ENCODE measurements at places on chromosomes 11 and 22.

- H3K36me3 ChIP-seq, result peaks cover 4% of the 10 kb centered on the region
- H3K27me3 ChIP-seq, result no peaks in the 10 kb centered on the region
- H3K4me1 ChIP-seq, result peaks cover 16% of the 10 kb centered on the region
- no peak overlapping the region for H3K4me3 ChIP-seq
Observed at GRCh38 chr11:36039471-36039870, 95.6 kb downstream of the LDLRAD3 start.

- H3K4me3 ChIP-seq, result no peak overlapping the region
- no peaks in the 10 kb centered on the region for H3K36me3 ChIP-seq
- H3K27me3 ChIP-seq, result peaks cover 91% of the 10 kb centered on the region
- no peak for DNase-seq
- no peak overlapping the region for H3K27ac ChIP-seq
- no peaks in the 10 kb centered on the region for H3K4me1 ChIP-seq
Observed at GRCh38 chr11:32448232-32448631, 12.9 kb upstream of the WT1 start.

- no peaks in the 10 kb centered on the region for H3K36me3 ChIP-seq
- peak overlapping the region; percentile 93 for H3K27ac ChIP-seq
- no peaks in the 10 kb centered on the region for H3K27me3 ChIP-seq
- peaks cover 42% of the 10 kb centered on the region for H3K4me1 ChIP-seq
- DNase-seq, result no peak
Observed at GRCh38 chr22:35958334-35958733, 70.3 kb downstream of the RBFOX2 start.

GRCh38 chr22:46196278-46196677, 46.0 kb downstream of the PPARA start:
- H3K27me3 ChIP-seq, result no peaks in the 10 kb centered on the region
- DNase-seq, result peak; percentile 15
- H3K36me3 ChIP-seq, result no peaks in the 10 kb centered on the region
- peaks cover 8% of the 10 kb centered on the region for H3K4me1 ChIP-seq

- H3K27ac ChIP-seq, result no peak overlapping the region
- no peaks in the 10 kb centered on the region for H3K27me3 ChIP-seq
- H3K4me3 ChIP-seq, result peak overlapping the region; percentile 69
- no peaks in the 10 kb centered on the region for H3K4me1 ChIP-seq
- H3K36me3 ChIP-seq, result no peaks in the 10 kb centered on the region
Observed at GRCh38 chr11:124740277-124740882, 638 bp downstream of the NRGN start.

DNA sequence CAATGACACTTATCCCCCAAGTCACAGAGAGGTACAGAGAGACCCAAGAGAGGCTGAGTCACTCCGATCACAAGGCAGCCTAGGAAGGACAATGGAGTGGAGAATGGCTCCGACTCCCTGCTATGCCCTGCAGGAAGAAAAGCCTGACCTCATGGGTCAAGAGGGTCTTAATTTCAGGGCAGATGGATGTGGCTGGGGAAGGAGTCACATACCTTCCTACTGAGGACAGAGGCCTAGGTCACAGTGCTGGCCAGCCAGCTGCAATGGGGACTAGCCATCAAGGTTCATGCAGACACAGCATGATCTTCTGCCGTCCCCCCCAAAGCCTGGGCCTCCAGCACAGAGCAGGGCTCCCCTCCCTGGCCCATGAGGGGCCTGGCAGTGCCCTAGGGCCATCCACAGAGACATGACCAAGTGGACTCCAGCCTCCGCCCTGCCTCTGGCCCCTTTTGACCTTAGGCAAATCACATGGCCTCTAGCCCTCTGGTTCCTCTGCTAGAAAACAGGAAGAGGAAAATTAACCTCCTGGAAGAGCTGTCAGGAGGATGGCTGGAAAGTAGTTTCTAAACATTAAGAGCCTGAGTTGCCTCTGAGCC, 1.8 kb downstream of the ARRB1 start:
- H3K4me1 ChIP-seq, result peaks cover 59% of the 10 kb centered on the region
- no peak overlapping the region for H3K4me3 ChIP-seq
- no peaks in the 10 kb centered on the region for H3K27me3 ChIP-seq
- peak overlapping the region; percentile 36 for H3K27ac ChIP-seq
- no peaks in the 10 kb centered on the region for H3K36me3 ChIP-seq

DNA sequence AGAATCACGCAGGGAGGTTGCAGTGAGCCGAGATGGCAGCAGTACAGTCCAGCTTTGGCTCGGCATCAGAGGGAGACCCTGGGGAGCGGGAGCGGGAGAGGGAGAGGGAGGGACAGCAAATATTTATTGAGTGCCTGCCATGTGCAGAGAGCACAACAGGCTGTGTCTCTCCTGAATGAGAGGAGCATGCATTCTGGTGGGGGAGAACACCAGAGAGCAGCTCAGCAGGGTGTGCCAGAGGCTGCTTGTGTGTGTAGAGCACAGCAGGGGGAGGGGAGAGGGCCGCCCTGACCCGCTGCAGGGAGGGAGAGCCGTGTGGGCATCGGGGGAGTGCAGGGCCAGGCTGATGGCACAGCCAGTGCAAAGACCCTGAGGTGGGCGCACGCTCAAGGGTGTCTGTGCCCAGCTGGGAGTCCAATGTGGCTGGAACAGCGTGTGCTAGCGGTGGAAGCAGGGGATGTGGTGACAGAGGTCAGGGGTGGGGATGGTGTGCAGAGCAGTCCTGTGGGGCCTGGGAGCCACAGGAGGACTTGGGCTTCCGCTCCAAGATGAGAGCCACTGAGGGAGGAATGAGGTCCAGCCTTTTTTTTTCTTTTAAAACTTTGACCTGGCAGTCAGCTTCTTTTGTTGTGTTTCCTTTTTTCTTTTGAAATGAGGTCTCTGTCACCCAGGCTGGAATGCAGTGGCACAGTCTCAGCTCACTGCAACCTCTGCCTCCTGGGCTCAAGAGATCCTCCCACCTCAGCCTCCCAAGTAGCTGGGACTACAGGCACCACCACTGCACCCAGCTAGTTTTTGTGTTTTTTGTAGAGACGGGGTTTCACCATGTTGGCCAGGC, 12.0 kb downstream of the PPIL2 start:
- H3K27me3 ChIP-seq, result no peaks in the 10 kb centered on the region
- no peak for DNase-seq
- H3K4me3 ChIP-seq, result no peak overlapping the region
- peaks cover 35% of the 10 kb centered on the region for H3K36me3 ChIP-seq
- H3K4me1 ChIP-seq, result no peaks in the 10 kb centered on the region

DNA sequence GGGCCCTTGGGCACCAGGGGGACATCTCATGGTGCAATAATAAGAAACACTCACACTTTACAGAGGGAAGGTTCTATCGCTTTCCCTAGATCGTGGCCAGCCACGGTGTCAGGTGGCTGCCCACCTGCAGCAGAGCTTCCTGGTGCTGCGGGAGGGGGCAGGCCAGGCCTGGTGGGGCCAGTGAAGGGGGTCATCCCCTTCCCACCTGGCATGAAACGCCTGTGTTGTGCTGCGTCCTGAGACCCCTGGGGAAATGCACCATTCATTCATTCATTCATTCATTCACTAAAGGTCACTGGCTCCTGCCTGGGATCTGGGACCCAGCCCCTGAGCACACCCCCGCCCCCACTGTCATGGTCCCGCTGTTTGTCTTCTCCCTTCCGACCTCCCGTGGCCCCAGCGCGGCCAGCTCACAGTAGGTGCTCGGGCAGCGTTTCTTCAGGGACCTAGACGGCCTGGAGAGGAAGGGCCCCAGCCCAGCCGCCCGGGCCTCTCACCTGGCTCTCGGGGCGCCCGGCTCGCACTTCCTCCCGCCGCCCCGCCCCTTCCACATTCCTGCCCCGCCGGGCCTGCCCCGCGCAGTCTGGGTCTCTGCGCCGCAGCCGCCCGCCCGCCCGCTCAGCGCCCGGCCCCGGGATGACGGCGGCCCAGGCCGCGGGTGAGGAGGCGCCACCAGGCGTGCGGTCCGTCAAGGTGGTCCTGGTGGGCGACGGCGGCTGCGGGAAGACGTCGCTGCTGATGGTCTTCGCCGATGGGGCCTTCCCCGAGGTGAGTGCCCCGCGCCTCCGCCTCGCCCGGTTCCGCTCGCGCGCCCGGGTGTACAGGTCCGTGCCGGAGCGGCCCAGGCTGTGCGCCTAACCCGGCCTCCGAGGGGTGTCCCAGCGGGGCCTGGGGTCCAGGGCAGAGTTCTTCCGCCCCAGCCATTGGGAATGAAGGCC, at the start of gene RHOD:
Gene RHOD, plus strand, starts transcription at position 581 of the 938 bp plus-strand sequence. Its CDS starts 56 bp downstream, at position 637.
- peaks cover 12% of the 10 kb centered on the region for H3K4me1 ChIP-seq
- H3K27ac ChIP-seq, result no peak within 1 kb of the TSS
- no peaks in the 10 kb centered on the region for H3K27me3 ChIP-seq
- DNase-seq, result no peak
- H3K4me3 ChIP-seq, result no peak within 1 kb of the TSS
- H3K36me3 ChIP-seq, result no peaks in the 10 kb centered on the region

GRCh38 chr11:5666402-5666793, 18.5 kb downstream of the TRIM5 start:
- no peak for DNase-seq
- H3K27ac ChIP-seq, result no peak overlapping the region
- H3K4me3 ChIP-seq, result no peak overlapping the region
- H3K36me3 ChIP-seq, result peaks cover 65% of the 10 kb centered on the region

GRCh38 chr11:101786916-101787315, 127.9 kb upstream of the CEP126 start:
- no peaks in the 10 kb centered on the region for H3K36me3 ChIP-seq
- no peaks in the 10 kb centered on the region for H3K27me3 ChIP-seq
- H3K27ac ChIP-seq, result no peak overlapping the region
- H3K4me1 ChIP-seq, result no peaks in the 10 kb centered on the region
- H3K4me3 ChIP-seq, result no peak overlapping the region
- DNase-seq, result no peak

- H3K27ac ChIP-seq, result no peak overlapping the region
- no peaks in the 10 kb centered on the region for H3K27me3 ChIP-seq
- DNase-seq, result no peak
- H3K4me1 ChIP-seq, result no peaks in the 10 kb centered on the region
Observed at GRCh38 chr11:42521994-42522393, 789.8 kb upstream of the API5 start.

Data from SK-N-SH (cell line).